ENCODE measurements at places on chromosomes 3 and 15.

GRCh38 chr3:71076361-71077002 lies 507.0 kb downstream of the FOXP1 start:
- DNase-seq, result no peak

- DNase-seq, result no peak
Measured at GRCh38 chr3:87196879-87197278, 30.2 kb upstream of the CHMP2B start.

DNA sequence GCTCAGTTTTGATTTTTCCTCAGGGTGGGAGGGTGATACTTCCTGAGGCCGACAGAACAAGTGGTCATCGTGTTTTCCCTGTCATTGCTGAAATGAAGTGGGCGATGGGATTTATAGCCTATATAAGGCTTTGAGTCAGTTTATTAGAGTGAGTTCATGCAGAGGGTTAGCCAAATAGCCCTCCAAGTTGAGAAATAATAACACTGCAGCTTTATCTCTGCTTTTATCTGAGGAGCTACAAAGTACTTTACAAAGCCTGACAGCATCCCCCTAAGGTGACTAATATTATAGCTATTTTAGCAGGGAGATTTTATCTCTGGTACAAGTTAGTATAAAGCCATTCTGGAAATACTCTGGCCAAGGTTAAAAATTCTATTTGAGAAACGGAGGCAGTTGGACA lies 389.6 kb downstream of the MFSD1 start:
- DNase-seq, result no peak

DNA sequence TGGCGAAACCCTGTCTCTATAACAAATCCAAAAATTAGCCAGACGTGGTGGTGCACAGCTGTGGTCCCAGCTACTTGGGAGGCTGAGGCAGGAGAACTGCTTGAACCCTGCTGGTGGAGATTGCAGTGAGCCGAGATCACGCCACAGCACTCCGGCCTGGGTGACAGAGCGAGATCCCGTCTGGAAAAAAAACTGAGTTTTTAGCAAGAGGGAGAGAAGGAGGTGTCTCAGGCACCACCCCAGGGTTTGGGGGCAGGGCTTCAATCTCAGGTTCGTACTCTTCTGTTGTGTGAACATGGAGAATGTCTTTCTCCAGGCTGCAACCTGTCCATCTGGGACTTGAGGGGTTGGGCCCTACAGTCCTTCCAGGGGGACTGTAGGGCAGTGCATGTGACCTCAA lies 2.7 kb downstream of the CHRNA3 start:
- no peak for DNase-seq

GRCh38 chr15:101246824-101247745 lies 4.8 kb downstream of the CHSY1 start:
- DNase-seq, result no peak

DNA sequence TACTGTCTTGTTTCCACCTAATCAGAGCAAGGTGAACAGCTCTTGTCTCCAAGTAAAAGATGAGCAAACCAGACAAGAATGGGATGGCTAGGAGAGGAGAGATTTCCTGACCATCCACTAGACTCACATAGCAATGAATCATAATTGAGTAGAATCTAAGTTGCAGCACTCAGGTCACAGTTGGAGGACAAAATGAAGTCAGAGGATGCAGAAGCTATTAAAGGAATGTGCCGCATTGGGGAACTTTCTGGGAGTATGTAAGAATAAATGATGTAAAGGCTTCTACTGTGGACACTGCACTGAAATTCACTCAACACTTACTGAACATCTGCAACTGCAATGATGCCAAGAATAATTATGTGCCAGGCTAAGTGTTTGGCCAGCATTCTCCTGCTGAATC lies 217.4 kb upstream of the WNT5A start:
- DNase-seq, result no peak

DNA sequence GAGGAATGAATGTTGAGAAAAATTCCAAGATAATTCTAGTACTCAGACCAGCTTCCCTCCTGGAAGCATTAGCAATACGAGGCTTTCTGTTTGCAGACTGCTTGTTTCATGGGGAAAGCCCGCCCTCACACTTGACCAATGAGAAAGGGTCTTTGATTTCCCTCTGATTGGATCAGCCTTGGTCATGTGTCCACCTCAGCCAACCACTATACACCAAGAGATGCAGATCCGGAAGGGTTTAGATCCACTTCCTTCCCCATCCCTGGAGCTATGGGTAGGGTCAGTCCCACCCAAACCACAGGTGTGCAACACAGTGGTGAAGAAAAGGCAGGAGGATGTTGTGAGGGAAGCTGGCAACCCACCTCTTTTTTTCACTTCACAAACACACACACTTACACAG lies 154.7 kb downstream of the SV2B start:
- no peak for DNase-seq

DNA sequence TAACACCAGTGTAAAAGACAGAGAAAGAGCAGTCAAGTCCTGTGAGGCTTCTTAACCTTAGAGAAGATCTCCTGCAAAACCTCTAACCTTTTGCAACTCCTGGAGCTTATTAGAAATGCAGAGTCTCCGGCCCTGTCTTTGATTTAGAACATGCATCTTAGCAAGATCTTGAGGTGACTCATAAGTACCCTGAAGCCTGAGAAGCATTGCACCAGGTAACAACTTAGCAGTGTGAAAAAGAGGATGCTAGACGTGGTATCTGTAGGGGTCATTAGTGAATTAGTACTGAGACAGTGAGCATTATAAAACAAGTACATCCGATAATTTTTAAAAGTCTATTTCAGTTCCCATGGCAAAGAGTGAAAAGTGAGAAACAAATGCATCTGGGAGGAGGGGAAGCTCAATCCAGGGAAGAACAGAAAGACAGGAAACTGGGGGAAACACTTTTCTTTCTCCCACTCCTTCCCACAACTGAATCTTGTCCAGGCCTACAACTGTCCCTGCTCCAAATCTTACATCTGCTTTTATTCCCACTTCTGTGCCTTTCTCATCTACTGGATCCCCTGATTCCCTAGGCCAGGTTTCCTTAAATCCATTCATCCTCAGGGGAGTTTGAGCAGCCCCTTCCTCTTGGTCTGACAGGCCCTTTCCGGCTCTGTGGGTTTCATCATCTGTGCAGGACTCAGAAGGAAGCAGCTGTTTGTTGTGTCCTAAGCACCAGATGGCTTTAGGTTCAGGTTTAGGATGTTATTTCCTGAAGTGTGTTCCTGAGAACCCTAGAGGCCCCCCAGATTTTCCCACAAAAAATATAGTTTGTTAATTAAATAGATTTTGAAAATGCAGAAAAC lies 128.1 kb upstream of the IL12A start:
- no peak for DNase-seq

DNA sequence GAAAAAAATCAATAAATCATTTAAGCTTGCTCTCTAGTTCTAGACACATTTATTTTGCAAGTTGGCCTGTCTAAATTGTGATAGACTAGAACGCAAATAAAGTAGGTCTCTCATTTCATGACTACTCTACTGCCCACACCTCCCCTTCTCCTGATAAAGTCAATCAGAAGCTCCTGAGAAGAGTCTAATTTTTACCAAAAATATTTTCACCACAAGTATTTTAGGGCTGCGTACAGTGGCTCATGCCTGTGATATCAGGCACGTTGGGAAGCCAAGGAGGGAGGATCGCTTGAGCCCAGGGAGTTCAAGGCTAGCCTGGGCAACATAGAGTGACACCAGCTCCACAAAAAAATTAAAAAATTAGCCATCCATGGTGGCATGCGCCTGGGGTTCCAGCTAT lies 136.5 kb downstream of the TBC1D5 start:
- DNase-seq, result no peak
